ENCODE measurements at places on chromosomes 1 and 21.
A peak's percentile ranks its signal among the peaks of the same experiment; 100 is the strongest.

GRCh38 chr1:15326691-15327588 is 79.9 kb downstream of the FHAD1 start:
- DNase-seq = no peak

GRCh38 chr1:32172621-32173245 is 6.7 kb upstream of the TXLNA start:
- peak; percentile 20 for DNase-seq

DNA sequence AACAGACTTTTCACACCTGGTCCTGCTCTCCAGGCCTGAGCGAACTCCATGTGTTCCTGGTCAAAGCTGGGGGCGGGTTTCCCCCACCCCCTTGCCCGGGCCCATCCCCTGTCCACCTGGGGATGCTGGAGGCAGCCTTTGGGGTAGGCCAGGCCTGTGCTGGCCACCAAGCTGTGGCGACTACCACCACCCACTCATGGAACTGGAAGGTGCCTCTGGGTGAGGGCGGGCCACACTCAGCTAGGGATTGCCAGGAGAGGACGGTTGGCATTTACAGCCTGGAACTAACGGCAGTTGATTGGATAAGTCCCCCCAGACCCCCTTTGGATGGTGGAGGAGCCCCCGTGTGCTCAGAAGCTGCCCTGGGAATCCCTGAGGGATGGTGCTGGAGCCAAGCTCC is 7.9 kb downstream of the S100B start:
- no peak for DNase-seq

DNA sequence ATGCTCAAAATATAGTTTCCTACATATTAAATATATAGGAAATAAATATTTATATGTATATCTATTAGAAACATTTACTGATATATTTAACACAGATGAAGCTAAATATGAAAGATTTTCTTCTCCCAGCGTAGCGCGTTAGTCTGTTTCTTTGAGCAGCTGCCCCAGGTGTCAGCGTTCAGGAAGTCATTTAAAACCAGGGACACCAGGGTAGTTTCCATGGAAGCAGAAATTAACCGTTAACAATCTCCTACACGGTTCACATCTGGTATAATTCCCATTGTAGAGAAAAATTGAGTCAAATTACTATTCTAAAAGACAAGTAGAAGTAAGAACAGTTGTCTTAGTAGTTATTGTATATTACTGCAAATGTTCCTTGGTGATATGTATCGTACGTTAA is 1443.7 kb downstream of the MRPL39 start:
- DNase-seq = no peak

DNA sequence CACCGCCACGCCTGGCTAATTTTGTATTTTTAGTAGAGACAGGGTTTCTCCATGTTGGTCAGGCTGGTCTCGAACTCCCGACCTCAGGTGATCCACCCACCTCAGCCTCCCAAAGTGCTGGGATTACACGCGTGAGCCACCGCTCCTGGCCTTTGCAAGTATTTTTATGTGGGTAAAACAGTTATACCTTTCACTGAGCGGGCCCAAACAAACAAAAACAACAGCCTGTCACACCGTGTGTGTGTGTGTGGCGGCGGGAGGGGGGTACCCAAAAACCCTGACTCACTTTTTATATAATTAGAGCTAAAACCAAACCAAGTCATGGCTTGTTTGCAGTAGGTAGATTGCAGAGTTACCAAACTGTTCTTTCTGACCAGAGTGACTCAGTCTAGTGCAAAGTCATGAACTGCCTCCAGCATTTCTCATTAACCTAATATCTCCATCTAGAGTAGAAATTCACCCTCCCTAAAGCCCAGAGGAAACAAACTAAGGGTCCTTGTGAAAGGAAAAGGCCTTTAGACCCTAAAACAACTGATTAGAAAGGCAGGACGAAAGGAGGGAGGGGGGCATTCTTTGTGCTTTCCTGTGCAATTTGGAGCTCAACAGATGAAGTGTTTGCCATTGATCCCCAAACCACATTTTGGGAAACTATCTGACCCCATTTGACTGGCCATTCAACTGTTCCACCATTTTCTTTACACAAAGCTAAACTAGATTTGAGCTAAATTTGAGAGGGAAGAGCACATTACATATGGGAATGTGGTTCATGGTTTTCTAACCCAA is 181.0 kb downstream of the DHRS3 start:
- DNase-seq = peak; percentile 60

GRCh38 chr21:38295997-38296764 is 39.4 kb downstream of the KCNJ15 start:
- DNase-seq = peak; percentile 54

DNA sequence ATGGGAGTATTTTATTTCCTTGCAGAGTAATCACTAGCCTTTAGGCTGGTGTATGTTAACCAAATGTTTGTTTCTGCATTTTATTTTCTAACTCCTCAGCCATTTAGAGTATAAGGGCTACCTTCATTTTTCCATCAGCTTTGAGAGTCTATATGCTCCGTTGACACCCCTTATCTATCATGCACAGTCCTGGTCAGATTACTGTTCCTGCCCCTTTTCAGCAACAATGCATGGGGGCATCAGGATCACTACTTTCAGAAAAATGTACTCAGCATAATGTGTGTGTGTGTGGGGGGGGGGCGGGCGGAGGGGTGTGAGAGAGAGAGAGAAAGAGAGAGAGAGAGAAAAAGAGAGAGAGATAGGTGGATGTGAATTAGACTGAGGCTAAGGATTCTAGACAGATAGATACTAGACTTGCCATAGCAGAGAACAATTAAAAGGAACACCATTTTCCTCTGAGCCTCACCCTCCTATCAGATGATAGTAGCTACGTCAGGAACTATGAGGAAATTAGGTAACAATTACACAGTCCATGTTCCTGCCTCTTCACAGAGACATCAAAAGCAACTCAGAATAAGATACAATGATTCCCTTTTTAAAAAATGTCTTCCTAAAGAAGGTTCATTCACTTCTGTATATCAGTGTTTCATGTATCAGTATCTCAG is 40.8 kb downstream of the FCER1A start:
- no peak for DNase-seq

DNA sequence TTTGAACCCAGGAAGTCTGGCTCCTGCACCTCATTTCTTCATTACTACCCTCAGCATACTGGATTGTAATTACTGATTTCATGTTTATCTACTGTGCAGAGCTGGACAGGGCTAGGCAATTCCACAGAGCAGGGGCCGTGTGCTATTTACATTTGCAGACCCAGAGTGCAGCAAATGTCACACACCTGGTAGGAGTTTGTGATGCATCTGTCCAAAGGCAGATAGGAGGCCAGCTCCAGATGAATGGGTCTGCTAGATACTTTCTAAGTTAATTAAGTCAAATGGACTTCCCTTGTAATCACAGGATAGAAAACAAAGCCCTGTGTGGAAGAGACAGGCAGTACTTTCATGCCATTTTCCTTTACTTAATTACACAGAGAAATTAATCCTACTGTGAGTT is 46.2 kb downstream of the PGBD5 start:
- no peak for DNase-seq
